ENCODE measurements at places on chromosomes 7 and 10.

- no peak for DNase-seq
Observed at GRCh38 chr7:107593025-107593410, 13.0 kb downstream of the BCAP29 start.

DNA sequence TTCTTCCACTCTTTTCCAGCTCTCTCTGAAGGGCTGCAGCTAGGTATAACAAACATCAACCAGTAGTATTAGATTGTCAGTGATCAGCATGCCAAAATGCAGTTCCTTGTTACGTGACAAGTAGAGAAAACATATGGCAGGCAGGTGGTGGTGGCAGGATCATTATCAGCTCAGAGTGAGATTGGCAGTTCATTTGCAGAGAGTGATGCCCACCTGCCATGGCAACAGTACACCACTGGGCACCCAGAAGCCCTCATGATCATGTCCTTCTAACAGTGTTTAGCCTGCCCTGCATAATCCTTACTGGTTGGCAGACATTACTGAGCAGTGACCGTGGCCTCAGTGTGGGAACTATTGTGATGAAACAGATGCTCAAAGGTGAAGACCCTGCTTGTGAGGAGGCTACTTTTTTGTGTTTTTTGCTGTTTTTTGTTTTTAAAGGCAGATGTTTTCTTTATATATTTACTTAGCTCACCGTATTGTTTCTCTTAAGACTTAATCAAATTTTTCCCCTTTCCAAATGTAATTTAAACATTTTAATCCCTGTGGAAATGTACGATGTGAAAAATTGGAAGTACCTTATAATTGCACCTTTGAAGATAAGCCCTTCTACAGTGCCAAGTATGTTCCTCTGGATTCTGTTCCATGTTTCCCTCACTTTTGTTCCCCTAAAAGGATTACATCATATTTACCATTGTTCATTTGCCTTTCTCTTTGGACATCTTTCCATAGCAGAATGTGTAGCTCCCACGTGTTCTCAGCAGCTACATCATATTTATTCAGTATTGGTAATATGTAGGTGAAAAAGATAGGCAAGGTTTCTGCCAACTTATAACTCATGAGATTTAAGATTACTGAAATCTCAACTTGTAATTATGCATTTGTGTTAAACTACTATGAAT is 179.6 kb downstream of the SND1 start:
- no peak for DNase-seq

DNA sequence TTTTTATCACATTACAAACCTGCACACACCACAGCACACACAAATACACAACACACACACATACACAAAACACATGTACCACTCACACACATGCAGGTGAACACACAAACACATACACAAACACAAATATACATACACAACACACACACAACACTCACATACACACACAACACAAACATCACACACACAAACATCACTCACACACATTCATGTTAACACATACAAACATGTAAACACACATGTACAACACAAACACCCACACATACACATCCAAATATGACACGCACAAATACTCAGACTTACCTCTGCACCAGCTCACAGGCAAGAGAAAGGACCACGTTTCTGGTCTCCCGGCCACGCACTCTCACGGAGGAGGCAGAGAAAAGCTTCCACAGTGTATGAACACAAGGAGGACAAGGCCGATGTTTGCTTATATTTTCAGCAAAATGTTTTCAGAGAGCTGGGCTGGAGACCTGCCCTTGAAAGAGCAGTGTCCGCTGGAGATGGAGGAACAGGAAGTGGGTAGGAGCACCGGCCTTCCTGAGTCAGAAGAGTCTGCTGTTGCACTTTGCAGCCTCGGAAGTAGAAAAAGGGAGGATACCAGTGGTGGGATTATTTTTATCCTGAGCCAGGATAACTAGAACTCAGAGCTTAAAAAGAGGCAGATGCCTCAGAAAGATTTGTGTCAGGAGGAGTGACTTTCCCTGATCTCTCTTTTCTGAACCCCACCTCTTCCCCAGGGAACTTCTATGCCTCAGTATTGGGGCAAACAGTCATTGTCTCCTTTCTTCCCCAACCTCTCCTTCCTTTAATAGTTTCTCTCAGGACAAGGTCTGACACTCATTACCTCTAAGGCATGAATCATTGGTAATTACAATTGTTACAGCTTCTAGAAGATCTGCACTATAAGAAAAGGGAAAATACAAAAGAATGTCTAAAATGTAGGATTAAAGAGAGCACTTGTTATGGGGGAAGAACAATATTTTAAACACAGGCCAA is at the start of gene GIMAP6:
Gene GIMAP6 (minus strand): TSS at position 520 of the 999 bp plus-strand sequence. CDS start 2,243 bp downstream, outside the sequence.
- DNase-seq = no peak

GRCh38 chr10:9824631-9825071 is 1193.0 kb upstream of the CELF2 start:
- no peak for DNase-seq

DNA sequence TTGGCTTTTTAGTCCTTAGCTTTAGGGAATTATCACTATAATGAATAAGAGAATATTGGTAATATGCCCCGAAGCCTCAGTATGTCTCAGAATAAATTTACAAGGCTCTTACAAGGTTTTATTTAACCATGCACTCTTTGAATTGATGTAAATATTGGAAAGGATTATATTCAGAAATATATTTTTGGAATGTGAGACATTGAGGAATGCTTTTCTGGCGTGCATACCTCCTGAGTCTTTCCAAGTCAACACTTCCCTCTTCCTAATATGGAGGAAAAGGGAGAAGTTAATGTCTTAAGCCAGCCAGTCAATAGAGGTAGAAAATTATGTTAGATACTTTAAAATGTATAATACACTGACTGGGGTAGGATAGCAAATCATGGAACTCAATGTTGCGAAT is 1.2 kb upstream of the OR2F1 start:
- DNase-seq = no peak

Data from glomerular endothelial cell (primary cell).